ENCODE measurements at places on chromosomes 2 and 18.

DNA sequence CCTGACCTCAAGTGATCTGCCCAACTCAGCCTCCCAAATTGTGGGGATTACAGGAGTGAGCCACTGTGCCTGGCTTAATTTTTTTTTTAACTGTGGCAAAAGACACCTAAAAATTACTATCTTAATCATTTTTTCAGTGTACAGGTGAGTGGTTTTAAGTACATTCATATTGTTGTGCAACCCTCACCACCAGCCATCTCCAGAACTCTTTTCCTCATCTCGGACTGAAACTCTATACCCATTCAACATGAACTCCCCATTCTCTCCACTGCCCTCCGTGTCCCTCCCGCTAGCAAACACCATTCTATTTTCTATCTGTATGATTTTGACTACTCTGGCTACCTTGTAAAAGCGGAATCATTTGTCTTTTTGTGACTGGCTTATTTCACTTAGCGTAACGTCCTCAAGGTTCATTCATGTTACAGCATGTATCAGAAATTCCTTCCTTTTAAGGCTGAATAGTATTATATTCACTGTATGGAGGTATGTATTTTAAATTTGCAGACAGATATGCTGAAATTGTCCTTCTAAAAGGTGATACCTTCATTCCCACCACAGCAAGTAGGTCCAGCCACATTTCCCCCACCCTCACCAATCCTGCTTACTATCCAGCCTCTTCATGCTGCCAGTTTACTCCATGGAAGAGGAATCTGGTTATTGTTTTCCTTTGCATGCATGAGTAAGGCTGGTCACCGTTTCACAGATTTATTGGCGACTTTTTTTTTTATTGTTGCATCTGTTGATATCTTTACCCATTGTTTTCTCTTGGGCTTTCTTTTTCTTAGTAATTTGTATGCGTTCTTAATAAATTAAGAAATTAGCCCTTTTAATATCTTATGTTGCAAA lies 40.6 kb upstream of the ANXA4 start:
- peaks cover 4% of the 10 kb centered on the region for H3K27me3 ChIP-seq
- H3K4me3 ChIP-seq, result no peak overlapping the region
- no peaks in the 10 kb centered on the region for H3K36me3 ChIP-seq
- DNase-seq, result no peak

DNA sequence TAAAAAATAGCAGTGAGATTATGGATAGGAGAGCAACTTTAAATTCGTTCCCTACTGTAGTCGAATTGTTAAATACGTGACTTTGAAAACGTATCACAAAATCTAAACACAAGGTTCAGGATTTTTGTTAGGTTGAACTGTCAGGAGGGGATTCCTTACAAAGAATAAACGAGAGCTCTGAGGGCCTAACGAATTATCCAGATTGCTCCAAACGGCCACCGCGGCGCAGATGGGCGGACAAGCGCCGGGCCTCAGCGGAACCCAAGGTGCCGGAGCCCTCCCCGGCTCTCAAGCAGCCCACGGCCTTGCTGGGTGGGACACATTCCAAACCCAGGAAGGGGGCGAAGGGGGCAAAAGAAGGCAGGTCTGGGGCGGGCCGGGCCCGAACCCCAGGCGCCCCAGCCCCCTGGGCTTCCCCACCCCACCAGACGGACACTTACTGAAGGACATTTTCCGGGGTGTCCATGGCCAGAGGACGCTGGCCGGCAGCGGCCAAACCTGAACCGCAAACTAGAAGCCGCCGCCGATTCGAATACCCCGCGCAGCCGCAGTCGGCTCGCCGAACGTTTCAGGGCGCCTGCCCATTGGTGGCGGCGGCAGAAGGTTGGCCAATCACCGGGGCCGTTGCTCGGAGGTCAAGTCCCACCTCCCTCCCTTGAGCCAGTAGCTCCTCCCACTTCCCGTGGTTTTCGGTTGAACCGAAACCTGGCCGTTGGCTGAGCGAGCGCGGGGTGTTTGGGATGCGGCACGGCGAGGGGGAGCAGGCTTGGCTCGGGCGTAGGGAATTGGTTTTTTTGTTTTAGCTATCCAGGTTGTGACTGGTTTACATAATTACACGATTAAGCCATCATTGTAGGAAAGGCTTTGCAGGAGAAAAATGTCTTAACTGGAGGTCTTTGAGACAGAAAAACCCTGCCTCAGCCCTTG lies at the start of gene BUB1:
TSS of gene BUB1 (minus strand) at position 534 of the 927 bp plus-strand sequence. CDS start at position 466, 68 bp downstream.
- H3K36me3 ChIP-seq, result peaks cover 13% of the 10 kb centered on the region
- peak within 1 kb of the TSS; percentile 62 for H3K27ac ChIP-seq
- peak; percentile 98 for DNase-seq
- H3K4me1 ChIP-seq, result peaks cover 4% of the 10 kb centered on the region
- H3K27me3 ChIP-seq, result no peaks in the 10 kb centered on the region
- H3K4me3 ChIP-seq, result peak within 1 kb of the TSS; percentile 71

GRCh38 chr2:5111581-5111980 lies 580.6 kb upstream of the SOX11 start:
- H3K27ac ChIP-seq, result no peak overlapping the region
- no peaks in the 10 kb centered on the region for H3K4me1 ChIP-seq
- DNase-seq, result no peak
- H3K36me3 ChIP-seq, result no peaks in the 10 kb centered on the region
- no peaks in the 10 kb centered on the region for H3K27me3 ChIP-seq
- H3K4me3 ChIP-seq, result no peak overlapping the region

DNA sequence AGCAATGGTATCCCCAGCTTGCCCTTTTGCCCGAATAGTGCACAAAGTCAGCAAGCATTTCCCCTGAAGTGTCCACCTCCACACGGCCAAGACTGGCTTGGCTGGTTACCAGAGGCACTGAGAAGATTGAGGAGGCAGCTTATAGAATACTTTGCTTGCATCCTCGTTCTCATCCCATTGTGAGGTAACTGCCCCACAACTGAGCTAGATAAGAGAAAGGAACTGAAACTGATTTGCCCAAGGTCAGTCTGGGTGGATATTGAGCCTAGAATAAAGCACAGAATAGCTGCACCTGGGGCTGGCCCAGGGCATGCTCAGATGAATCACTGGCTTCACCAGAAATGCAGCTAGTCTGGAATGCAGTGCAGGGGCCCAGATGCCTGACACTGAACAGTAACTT lies 32.7 kb upstream of the MAP4K3 start:
- no peaks in the 10 kb centered on the region for H3K27me3 ChIP-seq
- DNase-seq, result peak; percentile 26
- H3K27ac ChIP-seq, result no peak overlapping the region
- no peaks in the 10 kb centered on the region for H3K36me3 ChIP-seq
- peaks cover 8% of the 10 kb centered on the region for H3K4me1 ChIP-seq

DNA sequence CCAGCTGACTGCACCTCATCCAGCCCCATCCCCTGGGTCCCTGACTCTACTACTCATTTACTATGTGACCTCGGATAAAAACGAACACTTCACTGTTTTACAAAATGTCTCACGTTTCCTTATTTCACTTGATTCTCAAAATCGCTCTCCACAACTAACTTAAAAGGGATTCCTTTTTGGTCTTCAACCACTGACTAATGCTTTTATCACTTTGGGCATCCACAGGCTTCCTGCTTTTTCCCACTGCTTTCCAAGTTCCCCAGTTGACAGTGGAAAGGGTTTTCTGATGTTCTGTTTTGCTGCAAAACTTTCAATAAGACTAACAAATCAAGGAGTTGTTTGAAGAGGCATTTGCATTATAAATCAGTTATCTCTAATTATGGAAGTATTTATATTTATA lies 24.1 kb downstream of the EIF2AK3 start:
- H3K4me1 ChIP-seq, result peaks cover 35% of the 10 kb centered on the region
- H3K36me3 ChIP-seq, result no peaks in the 10 kb centered on the region
- H3K27me3 ChIP-seq, result no peaks in the 10 kb centered on the region
- DNase-seq, result no peak
- H3K4me3 ChIP-seq, result no peak overlapping the region
- H3K27ac ChIP-seq, result no peak overlapping the region

DNA sequence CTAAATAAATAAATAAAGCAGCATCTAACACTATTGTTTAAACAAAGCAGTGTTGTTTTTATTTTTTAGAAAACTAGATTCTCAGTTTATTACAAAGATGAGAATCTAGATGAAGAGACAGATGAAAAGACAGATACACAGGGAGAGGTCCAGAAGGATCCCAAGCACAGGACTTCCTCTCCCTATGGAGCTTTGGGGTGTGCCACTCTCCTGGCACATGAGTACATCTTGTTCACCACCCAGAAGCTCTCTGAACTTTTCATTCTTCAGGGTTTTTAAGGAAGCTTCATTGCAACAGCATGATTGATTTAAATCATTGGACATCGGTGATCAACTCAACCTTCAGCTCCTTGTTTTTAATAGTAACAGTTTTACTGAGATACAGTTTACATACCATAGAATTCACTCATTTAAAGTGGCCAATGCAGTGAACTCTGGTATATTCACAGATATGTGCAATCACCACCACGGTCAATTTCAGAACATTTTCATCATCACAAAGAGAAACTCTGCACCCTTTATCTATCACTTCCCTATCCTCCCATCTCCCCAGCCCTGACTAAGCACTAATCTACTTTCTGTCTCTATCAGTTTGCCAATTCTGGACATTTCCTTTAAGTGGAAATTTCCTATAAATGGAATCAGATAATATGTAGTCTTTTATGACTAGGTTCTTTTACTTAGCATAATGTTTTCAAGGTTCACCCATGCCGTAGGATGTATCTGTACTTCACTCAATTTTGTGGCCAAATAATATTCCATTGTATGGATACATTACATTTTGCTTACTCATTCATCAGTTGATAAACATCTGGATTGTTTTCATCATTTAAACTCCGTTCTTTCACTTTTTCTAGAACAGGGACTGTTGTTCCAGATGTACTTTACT lies 62.3 kb upstream of the ZFP36L2 start:
- H3K4me1 ChIP-seq, result peaks cover 8% of the 10 kb centered on the region
- H3K4me3 ChIP-seq, result no peak overlapping the region
- no peak for DNase-seq
- no peak overlapping the region for H3K27ac ChIP-seq
- H3K36me3 ChIP-seq, result peaks cover 32% of the 10 kb centered on the region
- no peaks in the 10 kb centered on the region for H3K27me3 ChIP-seq

DNA sequence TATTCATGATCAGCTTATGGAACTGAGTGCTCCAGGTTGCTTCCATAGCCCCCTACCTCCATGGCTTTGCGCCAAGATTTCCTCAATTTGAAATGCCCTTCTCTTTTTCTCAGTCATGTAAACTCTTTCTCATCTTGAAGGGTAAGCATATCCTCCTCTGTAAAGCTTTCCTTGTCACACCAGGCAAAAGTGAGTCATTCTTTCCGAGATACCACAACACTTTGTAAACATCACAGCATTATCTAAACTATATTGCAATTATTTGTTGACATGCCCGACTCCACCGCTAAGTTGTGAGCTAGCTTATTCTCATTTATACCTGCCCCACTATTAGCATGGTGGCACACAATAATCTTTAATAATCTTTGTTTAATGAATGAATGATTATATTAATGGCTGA lies 419.5 kb upstream of the CHST9 start:
- H3K36me3 ChIP-seq, result no peaks in the 10 kb centered on the region
- no peak overlapping the region for H3K27ac ChIP-seq
- no peak for DNase-seq
- no peaks in the 10 kb centered on the region for H3K4me1 ChIP-seq

GRCh38 chr2:72145289-72145657 lies 2.4 kb downstream of the CYP26B1 start:
- H3K4me3 ChIP-seq, result peak overlapping the region; percentile 56
- H3K27me3 ChIP-seq, result no peaks in the 10 kb centered on the region
- no peak overlapping the region for H3K27ac ChIP-seq
- H3K36me3 ChIP-seq, result no peaks in the 10 kb centered on the region
- H3K4me1 ChIP-seq, result peaks cover 3% of the 10 kb centered on the region

- peaks cover 25% of the 10 kb centered on the region for H3K4me1 ChIP-seq
- H3K27me3 ChIP-seq, result no peaks in the 10 kb centered on the region
- peak overlapping the region; percentile 15 for H3K4me3 ChIP-seq
Observed at GRCh38 chr2:227415538-227416424, 28.0 kb upstream of the SCYGR1 start.

DNA sequence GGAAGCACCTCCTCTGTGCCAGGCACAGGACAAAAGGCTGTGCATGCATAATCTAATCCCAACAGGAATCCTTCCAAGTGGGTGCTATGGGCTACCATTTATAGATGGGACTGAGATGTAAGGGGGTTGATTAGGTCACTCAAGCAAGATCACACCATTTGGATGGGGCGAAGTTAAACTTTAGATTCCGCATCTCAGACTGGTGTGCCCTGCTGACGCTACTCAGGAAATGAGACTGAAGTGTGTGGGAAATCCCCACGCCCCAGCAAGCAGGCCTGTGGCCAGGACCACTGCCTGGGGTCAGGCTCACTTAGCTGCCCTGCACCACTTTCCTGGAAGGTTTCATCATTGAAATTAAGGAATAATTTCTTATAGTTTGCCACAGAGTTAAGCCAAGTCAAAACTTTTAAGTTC lies 70.5 kb upstream of the PPP1CB start:
- no peaks in the 10 kb centered on the region for H3K36me3 ChIP-seq
- no peak for DNase-seq
- peaks cover 48% of the 10 kb centered on the region for H3K4me1 ChIP-seq
- no peak overlapping the region for H3K4me3 ChIP-seq
- no peak overlapping the region for H3K27ac ChIP-seq

- no peak overlapping the region for H3K27ac ChIP-seq
- no peak for DNase-seq
- H3K36me3 ChIP-seq, result no peaks in the 10 kb centered on the region
- no peak overlapping the region for H3K4me3 ChIP-seq
Observed at GRCh38 chr2:63257473-63257872, 206.8 kb downstream of the OTX1 start.

GRCh38 chr2:30264274-30264673 lies 32.9 kb downstream of the LBH start:
- no peak overlapping the region for H3K27ac ChIP-seq
- no peaks in the 10 kb centered on the region for H3K4me1 ChIP-seq
- no peaks in the 10 kb centered on the region for H3K27me3 ChIP-seq
- H3K4me3 ChIP-seq, result no peak overlapping the region
- DNase-seq, result no peak

- H3K36me3 ChIP-seq, result no peaks in the 10 kb centered on the region
- H3K27ac ChIP-seq, result no peak overlapping the region
- H3K4me1 ChIP-seq, result no peaks in the 10 kb centered on the region
- H3K4me3 ChIP-seq, result no peak overlapping the region
- no peak for DNase-seq
- H3K27me3 ChIP-seq, result no peaks in the 10 kb centered on the region
Observed at GRCh38 chr2:128808462-128809258, 490.0 kb upstream of the HS6ST1 start.

DNA sequence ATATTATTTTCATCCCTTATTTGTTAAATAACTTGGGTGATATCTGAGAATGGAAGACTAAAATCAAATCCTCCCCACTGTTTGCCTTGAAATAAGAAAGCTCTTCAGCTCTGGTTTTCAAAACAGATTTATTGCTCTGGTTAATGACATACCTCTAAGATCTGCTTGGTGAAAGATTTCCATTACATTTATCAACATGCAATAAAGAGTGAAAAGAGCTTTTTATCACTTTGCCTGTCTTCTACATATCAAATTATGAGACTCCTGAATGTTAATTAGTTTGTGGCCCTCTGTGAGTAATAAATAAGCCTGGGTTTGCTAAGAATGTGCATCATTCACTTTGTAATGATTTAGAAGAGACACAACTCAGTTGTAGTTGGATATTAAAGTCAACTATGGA lies 115.7 kb downstream of the PRKRA start:
- H3K27me3 ChIP-seq, result no peaks in the 10 kb centered on the region
- no peak overlapping the region for H3K4me3 ChIP-seq
- no peak overlapping the region for H3K27ac ChIP-seq

GRCh38 chr2:223488814-223489213 lies 113.3 kb downstream of the SCG2 start:
- no peaks in the 10 kb centered on the region for H3K4me1 ChIP-seq
- no peak overlapping the region for H3K4me3 ChIP-seq
- DNase-seq, result peak; percentile 17
- no peaks in the 10 kb centered on the region for H3K27me3 ChIP-seq
- no peak overlapping the region for H3K27ac ChIP-seq

Measured in SJCRH30 (cell line).